DMS53 (cell line): ENCODE measurements at places on chromosomes 16 and 17.
A peak's percentile ranks its signal among the peaks of the same experiment; 100 is the strongest.

- DNase-seq: no peak
Measured at GRCh38 chr17:52156576-52157570, 1.6 kb downstream of the CA10 start.

- DNase-seq: no peak
Measured at GRCh38 chr17:31838636-31839225, 20.3 kb downstream of the COPRS start.

GRCh38 chr17:74390680-74391653, 23.7 kb downstream of the GPR142 start:
- DNase-seq: no peak

GRCh38 chr16:9384141-9384540, 292.7 kb downstream of the HAPSTR1 start:
- DNase-seq: no peak

GRCh38 chr16:6125483-6126259, 1028.1 kb upstream of the EEF2KMT start:
- no peak for DNase-seq

GRCh38 chr16:19696328-19696727, 21.7 kb downstream of the KNOP1 start:
- DNase-seq: peak; percentile 65

GRCh38 chr16:84396537-84397008, 28.2 kb downstream of the ATP2C2 start:
- DNase-seq: no peak

DNA sequence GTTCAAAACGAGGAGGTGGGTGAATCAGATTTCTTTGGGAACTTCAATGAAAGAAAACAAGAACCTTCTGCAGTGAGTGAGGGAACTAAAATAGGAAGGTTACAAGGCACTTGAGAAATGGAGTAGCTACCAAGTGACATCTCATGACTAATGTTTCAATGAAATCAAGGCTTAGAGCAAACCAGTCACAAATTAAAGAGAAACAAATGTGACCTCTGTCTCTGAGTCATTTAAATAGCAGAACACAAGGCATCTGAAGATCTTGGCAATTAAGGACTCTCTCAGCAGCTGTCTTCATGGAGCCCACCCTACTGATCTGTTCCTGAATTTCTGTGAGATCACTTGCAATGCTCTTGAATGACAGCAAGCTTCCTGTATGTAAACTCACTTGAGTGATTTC, 109.5 kb downstream of the CDH11 start:
- no peak for DNase-seq

DNA sequence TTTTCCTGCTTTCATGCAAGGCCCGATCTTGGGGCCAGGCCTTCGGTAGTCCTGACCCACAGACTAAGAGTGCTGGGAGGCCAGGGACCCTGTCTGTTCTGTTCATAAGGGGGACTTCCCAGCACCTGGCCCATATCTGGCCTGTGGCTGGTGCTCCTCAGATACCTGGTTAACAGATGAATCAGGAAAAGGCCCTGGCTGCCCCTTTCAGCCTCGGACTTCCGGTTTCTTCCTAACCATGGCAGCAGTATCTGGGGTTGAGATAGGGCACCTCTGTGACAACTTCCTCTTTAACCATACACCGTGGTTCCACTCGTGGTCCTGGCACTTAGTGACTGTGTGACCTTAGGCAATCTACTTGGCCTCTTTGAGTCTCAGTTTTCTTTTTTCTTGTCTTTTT, 18.4 kb downstream of the PLCG2 start:
- DNase-seq: no peak

GRCh38 chr17:15392326-15392741, 50.9 kb upstream of the TEKT3 start:
- DNase-seq: no peak

GRCh38 chr17:37413875-37414519, 7.3 kb downstream of the TADA2A start:
- peak; percentile 15 for DNase-seq

DNA sequence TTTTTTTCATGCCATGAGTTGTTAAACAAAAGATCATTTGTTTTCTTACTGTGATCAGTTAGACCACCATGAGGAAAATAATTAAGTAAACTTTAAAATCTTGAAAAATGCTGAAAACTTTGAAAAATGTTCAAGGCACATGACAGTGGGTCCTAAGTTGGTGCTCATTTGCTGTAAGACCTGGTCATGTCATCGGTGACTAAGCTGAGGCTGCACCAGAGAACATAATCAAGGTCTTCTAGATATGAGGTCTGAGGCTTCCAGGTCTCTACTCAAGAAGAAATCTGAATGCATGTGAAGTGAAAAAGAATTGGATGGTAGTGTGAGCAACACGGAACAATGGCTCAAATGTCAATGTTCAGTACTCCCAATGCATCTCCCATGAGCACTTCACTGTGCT, 87.6 kb downstream of the CFDP1 start:
- DNase-seq: no peak

DNA sequence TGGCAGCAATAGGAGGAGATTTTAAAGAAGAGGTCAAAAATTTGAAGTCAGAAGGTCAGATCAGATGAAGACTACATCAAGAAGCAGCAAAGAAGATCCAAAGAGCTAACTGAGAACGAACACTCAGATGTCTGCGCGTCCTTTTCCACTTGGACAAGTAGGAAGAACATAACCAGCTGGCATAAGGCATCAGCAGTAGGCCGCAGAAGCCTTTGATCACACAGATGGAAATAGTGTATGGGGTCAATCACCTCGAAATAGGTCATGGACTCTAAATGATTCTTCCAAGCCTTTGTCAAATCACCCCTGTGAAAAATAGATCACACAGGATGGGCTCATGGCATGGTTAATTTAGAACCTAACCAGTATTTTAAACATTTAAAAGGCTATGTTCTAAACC, 56.4 kb upstream of the TOM1L1 start:
- DNase-seq: no peak

DNA sequence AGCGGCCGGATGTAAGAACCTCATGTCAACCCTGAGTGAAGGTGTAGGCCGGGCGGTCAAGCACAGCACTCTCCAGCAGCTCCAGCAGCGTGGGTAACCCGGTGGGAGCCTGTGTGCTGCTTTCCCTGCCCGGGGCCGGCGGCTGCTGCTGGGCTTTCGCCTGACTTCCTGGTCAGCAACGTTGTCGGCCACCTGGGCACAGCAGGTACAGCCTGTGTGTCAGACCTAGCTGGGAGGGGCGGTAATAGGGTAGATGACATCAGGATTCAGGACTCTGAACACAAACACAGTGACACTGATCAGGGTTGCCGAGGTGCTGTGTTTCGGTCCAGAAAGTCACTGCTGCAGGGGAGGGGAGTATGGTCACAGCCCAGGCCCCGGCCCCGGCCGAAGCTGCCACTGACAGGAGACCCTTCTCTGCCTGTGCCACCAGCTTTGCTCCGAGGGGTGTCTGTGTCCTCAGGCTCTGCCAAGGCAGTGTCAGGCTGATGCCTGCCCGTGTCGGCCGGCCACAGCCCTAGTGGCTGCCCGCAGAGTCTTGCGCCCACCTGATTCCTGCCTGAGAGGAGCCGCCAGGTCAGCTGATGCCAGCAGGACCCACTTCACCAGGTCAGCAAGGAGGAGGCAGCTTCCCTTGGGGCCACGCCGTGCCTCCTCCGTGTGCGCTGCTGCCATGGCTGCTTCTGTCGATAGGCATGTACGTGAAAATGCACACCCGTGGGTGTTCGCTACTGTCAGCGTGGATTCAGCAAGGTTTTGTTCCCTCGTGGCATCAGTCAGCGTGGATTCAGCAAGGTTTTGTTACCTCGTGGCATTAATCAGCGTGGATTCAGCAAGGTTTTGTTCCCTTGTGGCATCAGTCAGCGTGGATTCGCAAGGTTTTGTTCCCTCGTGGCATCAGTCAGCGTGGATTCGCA, 9.2 kb downstream of the RAB40C start:
- DNase-seq: no peak

DNA sequence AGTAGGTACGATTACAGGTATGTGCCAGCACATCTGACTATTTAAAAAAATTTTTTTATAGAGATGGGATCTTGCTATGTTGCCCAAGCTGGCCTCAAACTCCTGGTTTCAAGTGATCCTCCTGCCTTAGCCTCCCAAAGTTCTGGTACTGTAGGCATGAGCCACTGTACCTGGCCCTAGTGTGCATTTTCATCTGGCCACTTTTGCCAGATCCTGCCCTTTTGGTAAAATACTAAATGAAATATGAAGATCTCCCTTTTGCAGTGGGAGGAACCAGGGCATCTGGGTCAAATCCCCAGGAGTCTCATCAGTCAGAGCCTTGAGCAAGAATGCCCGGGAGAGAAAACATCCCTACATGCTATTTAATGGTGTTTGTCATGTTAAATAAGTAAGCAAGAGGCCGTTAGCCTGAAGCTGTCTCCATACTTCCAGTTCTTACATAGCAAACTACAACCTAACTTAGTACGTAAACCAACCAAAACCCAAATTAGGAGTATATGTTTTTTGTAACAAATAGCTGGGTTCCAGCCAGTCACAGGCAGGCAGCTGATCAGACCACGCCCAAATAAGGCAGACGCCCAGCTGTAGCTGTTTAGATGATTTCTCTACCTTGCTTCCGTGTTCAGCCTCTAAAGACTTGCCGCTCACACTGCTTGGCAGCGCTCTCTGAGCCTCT, 46.5 kb upstream of the CLEC18A start:
- no peak for DNase-seq

- peak; percentile 100 for DNase-seq
Measured at GRCh38 chr17:50919321-50920040, 53.3 kb upstream of the TOB1 start.

- peak; percentile 74 for DNase-seq
Measured at GRCh38 chr17:58121925-58122324, 26.3 kb upstream of the OR4D1 start.

GRCh38 chr16:75379911-75380847, 53.1 kb downstream of the CFDP1 start:
- DNase-seq: no peak

- DNase-seq: peak; percentile 11
Measured at GRCh38 chr17:35743626-35744328, 9.3 kb downstream of the GAS2L2 start.

DNA sequence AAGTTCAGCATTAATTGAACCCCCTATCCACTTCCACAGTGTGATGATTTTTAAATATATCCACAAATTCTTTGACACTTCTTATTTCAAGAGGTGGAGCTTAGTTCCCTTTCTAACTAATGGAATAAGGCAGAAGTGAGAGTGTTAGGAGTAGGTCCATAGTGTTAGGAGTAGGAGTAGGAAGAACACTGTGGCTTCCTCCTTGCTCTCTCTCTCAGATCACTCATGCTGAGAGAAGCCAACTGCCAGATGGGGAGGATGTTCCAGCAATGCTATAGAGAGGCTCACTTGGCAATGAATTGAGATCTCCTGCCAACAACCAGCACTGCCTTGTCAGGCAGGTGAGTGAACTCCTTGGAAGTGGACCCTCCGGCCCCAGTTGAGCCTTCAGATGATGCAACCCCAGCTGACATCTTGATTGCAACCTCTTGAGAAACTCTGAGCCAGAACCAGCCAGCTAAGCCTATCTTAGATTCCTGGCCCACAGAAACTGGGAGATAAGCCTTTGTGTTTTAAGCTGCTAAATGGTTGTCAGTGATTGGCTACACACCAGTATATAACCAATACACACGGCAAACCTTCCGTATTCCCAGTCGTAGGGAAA, 44.3 kb downstream of the SPECC1 start:
- DNase-seq: no peak

GRCh38 chr17:2958706-2959222, 104.6 kb downstream of the OR1D5 start:
- peak; percentile 25 for DNase-seq

- no peak for DNase-seq
Measured at GRCh38 chr16:63195336-63195735, 1159.1 kb upstream of the CDH8 start.

DNA sequence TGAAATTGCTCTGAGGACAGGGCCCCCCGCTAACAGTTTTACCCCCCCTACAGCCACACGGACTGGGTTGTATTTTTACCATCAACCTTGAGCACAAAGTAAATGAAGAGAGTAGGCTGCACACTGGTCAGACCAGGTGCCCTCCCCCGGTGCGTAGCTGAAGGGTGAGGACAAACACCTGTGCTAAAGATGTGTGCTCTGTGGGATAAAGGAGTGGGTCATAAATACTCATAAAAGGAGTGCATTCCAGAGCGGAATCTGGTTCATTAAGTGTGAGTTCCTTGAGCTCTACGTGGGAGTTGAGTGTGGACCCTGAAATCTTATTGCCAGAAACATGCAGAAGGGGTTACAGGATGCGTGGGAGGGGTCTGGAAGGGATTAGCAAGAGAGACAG, 217.0 kb downstream of the CCDC182 start:
- DNase-seq: peak; percentile 50

- no peak for DNase-seq
Measured at GRCh38 chr16:64617836-64618476, 503.9 kb downstream of the CDH11 start.

GRCh38 chr17:16407911-16408588, 7.3 kb upstream of the TRPV2 start:
- DNase-seq: peak; percentile 76

- no peak for DNase-seq
Measured at GRCh38 chr16:78930561-78930960, 670.0 kb downstream of the MAF start.

DNA sequence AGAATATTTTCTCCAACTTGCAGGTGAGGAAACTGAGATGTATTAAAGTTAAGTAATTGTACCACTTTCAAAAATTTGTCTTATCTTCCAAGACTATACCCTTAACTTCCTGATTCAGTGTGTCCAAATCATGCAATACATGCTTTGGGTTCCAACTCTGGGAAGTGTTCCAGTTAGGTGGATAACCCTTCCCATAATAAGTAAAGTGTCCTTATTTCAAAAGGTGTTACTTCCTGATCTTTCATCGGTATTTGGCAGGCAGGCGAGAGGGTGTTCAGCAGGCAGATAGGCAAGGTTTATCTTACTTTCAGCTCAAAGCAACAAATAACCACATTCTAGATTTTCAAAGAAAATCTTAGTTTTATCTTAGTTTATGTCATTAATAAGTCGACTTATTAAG, 46.3 kb upstream of the ARHGAP44 start:
- DNase-seq: no peak

- peak; percentile 98 for DNase-seq
Measured at GRCh38 chr17:7833795-7834541, at the start of gene KDM6B. KDM6B (plus strand) TSS chr17:7834217; CDS start chr17:7845555, 11,338 bp downstream.

DNA sequence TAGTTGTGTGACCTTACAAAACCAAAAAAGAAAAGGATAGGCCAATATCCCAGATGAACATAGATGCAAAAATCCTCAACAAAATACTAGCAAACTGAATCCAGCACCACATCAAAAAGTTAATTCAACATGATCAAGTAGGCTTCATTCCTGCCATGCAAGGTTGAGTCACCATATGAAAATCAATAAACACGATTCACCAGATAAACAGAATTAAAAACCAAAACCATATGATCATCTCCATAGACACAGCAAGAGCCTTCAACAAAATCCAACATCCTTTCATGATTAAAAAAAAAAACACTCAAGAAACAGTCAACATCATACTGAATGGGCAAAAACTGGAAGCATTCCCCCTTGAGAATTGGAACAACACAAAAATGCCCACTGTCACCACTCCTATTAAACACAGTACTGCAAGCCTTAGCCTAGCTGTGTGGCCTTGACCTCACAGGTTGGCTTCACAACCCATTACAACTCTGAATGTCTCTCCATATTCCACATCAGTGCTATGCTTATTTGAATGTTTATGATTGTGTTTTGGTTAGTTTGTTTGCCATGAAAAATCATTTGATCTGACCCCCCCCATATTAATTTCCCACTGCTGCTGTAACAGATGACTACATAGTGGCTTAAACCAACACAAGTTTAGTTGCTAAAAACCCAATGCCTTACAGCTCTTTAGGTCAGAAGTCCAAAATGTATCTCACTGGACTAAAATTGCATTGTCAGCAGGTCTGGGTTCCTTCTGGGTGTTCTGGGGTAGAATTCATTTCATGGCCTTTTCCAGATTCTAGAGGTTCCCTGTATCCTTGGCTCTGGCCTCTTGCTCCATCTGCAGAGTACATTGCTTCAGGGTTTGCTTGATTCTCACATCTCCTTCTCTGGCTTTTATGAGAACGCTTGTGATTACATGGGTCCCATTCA, 257.1 kb upstream of the DYNLRB2 start:
- no peak for DNase-seq
